ENCODE measurements at places on chromosomes 6 and 20.

- no peak for DNase-seq
Measured at GRCh38 chr6:166615059-166615770, 11.8 kb downstream of the RPS6KA2 start.

DNA sequence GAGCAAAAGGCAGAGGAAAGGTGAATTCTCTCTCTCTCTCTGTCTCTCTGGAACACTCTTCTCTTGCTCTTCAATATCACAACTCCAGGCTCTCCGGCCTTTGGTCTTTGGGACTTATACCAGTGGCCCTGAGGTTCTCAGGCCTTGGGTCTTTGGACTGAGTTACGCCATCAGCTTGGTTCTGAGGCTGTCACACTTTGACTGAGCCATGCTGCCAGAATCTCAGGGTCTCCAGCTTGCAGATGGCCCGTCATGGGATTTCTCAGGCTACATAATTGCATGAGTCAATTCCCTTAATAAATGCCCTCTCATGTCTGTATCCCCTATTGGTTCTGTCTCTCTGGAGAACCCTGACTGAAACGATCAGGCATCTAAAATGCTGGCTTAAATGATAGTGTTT, 12.9 kb downstream of the BTN2A1 start:
- no peak for DNase-seq

GRCh38 chr20:57252559-57253162, 13.8 kb downstream of the BMP7 start:
- no peak for DNase-seq

DNA sequence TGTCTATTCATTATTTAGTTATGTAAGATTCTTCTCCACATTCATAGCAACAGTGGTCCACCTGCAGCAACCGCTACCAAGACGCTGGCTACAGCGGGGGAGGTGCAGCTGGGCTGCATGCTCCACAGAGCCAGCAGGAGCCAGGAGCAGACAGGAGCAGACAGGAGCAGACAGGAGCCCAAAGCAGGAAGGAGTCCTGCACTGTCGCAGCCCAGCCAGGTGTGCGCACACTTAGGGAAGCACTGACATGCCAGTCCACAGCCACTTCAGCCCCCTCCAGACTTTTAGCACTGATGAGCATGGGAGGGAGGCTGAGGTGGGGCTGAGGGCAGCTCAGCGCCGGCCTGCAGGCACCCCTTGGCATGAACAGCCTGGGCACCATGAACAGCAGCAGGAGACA, 19.6 kb downstream of the KIF16B start:
- no peak for DNase-seq

GRCh38 chr6:111011360-111012142, 29.7 kb downstream of the RPF2 start:
- no peak for DNase-seq

DNA sequence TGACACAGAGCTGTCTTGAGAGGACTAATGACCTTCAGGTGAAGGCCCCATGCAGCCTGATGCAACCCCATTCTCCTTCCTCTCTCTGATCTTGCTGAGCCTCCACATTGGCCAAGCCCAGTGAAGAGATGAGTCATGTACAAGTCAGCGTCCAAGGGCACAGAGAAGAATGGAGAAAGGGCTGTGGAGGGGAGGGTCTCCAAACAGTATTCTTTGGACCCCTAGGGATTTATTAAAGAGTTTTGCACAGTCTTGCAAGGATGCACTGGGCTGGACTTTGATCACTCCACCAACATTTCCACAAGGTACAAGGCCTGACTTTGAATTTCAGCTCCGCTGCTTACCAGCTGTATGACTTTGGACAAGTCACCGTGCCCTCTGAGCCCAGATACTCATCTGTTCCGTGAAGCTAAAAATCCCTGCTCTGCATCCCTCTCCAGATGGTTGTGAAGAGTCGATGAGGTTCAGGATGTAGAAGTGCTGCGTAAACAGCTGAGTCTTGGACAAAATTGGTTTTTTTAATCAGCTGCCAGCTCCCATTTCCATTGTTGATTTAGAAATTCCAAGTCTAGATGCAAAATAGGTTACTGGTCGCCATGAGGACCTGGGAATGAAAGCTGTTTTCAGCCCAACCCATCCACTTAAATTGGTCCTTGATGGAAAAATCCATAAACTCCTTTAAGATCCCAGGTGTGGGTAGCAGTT, 14.1 kb upstream of the KCNG1 start:
- DNase-seq: no peak

DNA sequence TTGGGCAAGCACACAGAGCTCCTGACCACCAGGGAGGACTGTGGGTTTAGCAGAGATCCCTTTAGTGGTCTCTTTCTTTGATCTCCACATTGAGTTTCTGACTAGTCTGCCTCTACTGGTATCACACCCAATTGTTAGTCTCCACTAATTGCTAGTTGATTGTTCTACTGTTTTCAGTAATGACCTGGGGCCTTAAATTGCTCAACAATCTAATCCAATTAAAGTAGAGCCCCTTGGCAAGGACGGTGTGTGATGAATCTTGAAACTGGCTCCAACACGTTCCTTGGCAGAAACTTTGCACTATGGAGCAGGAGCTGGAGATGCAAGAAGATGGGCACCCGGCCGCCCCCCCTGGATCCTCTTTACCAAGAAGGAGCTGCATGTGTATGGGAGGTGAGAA, 12.3 kb downstream of the FAM50B start:
- DNase-seq: no peak

DNA sequence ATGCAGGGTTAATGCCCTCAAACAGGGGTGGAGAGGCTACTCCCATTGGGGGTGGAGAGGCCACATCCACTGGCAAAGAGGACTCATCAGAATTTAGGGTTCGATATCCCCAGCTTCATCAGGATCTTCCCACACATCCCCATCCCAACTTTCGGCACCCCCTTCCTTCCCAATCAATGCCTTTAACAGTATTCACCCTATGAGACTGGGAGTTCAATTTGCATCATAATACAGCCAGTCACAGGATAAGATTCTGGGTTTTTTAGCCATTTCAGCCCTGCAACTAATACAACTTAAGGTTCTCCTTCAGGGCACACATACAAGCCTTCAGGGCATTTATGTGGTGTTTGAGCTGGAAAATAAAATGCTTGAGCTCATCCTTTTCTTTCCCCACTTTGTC, 80.9 kb downstream of the GMDS start:
- DNase-seq: no peak

DNA sequence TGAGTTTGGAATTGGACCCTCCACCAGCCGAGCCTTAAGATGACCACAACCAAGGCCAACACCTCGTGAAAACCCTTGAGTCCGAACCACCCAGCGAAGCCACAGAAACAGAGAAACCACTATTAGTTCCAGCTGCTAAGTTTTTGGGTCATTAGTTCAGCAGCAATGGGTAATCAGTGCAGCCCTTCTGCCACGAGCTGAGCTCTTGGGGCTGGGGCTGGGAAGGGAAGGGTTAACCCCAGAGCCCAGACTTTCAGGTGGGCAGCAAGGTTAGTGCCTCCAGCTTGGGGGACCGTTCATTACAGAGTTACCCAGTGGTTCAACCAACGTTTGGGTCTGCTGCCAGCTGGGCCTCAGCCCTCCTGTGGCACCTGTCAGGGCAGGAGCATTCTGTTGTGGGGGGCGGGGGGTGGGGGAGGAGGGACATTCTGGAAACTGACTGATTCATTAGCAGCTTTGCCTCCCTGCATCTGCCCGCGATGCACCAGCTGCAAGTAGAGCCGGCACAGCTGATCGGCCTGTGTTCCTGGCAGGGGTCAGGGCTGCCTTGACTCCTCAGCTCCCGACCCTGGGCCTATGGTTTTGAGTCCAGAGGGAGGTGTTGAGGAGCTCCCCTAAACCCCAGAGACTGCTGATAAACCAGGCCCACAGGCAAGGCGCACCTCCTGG, 52.7 kb downstream of the TGM2 start:
- DNase-seq: no peak

- DNase-seq: no peak
Measured at GRCh38 chr6:131776985-131777384, 30.8 kb upstream of the ENPP1 start.

DNA sequence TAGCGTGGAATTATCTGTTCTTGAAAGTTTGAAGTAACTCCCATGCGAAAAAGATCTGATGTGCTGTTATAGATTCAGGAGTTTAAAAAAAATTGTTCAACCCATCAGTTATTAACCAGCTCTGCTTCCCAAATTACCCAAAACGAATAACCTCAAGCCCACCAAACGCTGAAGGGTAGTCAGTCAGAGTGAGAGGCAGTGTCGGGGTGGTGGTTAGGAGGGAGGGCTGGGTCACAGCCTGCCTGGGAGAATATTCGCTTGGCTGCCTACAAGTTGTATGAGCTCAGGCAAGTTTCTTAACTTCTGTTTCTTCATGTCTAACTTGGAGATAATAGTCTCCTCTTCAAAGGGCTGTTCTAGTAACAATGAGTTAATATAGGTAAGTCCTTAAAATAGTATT, 114.6 kb downstream of the JPH2 start:
- DNase-seq: no peak

DNA sequence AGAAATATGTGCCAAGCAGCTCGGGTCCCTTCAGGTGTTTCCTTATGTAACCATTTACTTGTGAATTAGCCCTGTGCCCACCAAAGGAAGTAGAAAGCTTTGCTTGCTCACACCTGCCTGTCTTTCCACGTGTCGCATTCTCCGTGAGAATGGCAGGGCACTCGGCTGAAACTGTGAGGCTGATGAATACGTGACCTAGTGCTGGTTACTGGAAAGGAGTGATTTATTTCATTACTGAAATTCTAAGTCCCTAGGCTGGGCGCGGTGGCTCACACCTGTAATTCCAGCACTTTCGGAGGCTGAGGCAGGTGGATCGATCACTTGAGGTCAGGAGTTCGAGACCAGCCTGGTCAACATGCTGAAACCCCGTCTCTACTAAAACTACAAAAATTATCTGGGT, 45.9 kb upstream of the TULP1 start:
- DNase-seq: no peak

- DNase-seq: no peak
Measured at GRCh38 chr20:8807480-8808201, 261.2 kb upstream of the PLCB4 start.

DNA sequence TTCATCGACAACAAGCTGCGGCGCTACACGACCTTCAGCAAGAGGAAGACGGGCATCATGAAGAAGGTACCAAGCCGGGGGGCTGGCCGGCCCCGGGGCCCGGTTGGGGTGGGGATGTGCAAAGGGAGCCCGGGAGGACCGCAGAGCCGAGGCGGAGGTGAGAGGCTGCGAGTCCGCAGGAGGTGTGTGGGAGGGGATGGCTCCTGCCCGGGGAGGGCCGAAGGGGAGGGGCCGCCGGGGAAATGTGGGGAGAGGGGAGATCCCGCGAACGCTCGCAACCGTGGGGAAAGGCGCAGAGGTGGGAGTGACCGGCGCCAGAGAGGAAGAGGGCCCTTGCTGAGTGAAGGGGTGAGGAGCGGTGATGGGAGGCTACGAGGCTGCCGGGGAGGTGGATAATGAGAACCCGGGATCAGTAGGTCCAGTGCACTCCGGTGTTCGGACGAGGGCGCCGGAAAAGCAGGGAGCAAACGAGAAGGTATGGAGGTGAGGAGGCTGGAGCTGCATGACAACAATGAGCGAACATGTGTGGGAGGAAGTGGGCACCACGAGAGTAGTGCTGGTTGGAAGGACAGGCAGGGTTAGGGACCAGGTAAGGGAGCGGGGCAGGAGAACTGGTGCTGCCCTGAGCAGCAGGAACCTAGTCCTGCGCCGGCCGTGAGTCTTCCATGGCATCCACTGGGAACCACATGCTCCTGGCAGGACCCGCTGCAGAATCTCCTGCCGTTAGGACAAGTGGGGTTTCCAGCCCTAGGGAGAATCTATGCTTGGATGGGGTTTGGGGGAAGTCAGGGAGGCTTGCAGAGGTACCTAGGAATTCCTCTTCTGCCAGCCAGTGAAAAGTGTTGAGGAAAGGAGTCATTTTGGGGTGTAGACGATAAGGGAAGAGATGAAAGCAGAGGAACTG, 1.3 kb downstream of the SRF start:
- no peak for DNase-seq

DNA sequence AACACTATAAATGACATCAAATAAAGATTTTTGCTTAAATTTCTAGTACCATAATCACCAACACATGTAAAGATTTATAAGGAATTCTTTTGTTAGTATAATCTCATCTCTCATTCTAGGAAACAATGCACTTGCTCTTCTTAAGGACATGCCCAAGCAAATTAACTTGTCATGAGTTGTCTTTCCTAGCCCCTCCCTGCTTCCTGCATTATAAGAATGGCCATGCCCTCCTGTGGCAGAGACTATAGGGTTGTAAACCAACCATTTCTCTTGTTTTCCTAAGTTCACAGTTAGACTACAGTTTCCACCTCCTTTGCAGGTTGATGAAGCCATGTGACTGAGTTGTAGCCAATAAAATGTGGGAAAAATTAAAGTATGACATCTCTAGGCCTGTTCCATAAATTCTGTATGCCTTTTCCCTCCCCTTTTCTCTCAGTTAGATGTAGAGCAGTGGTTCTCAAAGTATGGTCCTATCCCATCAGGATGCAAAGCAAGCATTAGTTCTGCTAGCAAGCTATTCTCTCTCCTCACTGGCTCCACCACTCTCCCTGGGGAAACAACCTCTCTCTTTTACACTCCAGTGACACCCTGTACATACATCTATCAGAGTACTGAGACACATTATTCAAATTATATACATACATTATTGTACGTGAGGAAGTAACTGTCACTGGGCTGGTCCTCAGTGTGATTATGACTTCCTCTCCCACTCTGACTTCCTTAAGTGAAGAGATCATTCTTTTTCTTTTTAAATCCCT, 295.0 kb downstream of the PKHD1 start:
- no peak for DNase-seq

DNA sequence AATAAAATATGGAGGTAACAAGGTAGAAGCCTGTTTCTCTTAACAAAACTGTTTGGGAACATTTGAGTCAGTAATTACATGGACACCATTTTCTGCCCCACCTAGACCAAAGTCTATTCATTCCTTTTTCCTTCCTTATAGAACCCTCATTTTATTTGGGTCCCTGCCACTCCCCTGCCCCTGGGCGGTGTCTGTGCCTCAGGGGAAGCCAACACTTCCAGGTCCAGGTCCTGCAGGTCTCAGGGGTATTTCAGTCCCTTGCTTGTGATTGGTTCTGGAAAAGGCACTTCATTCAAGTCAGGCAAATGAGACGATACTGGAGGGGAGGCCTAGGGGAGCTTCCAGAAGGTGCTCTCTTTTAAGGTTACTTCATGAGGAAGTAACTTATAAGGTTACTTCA, 42.3 kb downstream of the SLC35D3 start:
- DNase-seq: no peak

DNA sequence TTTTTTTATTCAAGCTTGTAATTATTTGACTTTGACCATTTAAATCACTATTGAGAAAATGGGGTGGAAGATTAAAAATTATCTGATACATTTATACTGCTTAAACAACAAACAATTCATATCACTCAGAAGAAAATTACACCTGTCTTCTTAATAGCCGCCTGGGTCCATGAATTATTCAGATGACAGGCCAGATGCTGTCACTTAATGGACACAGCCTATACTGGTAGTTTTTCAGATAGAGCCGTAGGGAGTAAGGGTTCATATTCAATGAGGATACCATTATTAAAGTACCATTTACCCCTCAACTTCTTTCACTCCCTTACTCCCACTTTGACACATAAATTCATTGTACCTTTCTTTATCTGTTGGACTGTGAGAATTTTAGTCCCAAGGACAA, 1193.4 kb upstream of the MAP3K7 start:
- no peak for DNase-seq

GRCh38 chr6:134340179-134340975, 22.5 kb upstream of the SGK1 start:
- no peak for DNase-seq

GRCh38 chr6:137258170-137258569, 39.0 kb upstream of the IFNGR1 start:
- no peak for DNase-seq

- DNase-seq: no peak
Measured at GRCh38 chr6:150250826-150251225, 108.0 kb downstream of the PPP1R14C start.

- no peak for DNase-seq
Measured at GRCh38 chr6:29236060-29236459, 65.4 kb downstream of the OR2J2 start.

Measured in left renal cortex interstitium (tissue), 4 donors.